Esophagus squamous epithelium (tissue), 5 donors: ENCODE measurements at places on chromosomes 4 and X.

DNA sequence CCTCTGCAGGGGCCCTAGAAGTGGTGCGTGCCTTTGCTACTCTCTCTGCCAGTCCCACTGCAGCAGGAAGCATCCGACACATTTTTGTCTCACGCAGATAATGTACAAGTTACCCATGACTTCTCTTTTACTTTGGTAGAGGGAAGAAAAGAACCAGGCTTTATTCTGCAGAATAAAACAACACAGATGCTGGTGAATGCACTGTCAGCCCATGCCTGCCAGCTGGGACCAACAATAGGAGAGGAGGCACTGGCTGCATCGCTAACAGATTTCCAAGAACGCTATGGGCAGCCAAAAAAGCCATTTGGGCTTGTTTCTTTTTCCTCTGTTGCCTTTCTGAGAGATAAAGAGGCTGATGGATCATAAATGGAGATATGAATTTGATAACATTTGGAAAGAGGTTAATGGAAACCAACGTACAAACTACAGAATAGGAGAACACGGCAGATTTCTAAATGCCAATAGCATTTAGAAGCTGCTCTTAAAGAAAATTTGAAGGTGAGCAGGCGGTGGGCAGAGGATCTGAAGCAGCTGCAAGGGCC, 47.5 kb upstream of the IGFBP7 start:
- DNase-seq: no peak

DNA sequence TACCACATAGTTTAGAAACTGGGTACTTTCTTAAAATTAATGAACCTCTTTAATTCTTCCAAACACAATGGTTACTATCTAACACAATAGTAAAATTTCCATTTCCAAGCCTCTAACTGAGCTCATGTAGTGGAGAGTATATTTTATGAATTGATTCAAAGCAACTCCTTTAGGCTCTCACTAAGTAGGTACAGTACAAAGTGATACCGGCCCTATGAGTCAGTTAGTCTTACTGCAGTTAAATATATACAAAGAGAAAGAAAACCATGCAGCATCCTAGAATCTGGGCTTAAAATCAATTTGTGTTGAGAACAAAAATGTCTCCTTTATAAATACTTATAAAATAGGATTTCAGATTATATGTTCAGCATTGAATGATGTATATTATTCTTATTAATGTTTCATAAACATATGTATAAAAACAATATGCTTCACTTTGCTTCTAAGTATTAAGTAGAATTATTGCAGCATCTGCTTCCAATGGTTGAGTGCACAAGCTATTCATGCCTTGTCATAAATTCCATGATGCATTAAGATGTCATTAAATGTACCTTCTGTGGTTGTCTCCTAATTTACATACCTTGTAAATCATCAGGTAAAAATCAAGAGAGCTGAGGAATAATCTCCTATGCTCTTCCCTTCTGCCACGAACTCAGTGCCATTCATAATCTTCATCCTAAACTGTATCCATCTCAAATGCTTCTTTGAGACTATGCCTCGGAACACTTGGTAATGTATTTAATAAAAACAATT, 1037.8 kb downstream of the STPG2 start:
- DNase-seq: no peak

GRCh38 chrX:148913971-148914370, 413.6 kb downstream of the AFF2 start:
- no peak for DNase-seq

DNA sequence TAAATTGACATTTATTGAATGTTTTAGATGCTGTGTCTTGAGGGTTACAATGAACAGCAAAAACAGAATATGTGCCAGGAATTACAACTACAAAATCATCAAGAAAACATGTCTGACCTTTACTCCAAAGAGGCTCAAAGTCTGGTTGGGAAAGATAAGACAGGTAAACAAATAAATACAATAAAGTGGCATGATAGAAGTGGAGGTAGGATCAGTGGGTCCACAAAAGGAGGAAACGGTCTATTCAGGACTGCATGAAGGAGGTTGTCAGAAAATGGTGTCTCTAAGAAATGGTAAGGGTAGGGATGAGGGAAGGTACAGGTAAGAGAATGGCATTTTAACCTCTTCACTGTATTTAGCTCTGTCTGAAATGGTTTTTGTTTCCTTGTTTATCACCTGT, 3.8 kb downstream of the ARHGEF38 start:
- no peak for DNase-seq

GRCh38 chr4:110344165-110344564, 131.8 kb upstream of the ENPEP start:
- DNase-seq: no peak

DNA sequence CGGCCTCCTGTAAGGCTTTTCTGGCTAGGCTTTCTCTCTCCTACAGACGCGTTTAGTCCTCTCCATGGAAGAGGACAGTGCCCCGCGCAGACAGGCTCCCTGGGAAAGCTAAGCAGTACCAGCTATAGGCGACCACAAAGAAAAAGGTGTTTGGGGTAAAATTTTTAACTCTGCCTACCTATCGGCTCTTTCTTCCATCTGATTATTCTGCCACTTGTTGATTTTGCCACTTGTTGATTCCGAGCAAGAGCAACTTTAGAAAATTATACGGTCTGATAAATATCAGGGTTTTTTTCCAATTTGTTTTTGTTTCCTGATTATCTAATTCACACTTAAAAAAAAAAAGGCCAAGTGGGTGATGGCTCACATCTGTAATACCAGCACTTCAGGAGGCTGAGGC, 1600.5 kb upstream of the TENM3 start:
- DNase-seq: no peak

DNA sequence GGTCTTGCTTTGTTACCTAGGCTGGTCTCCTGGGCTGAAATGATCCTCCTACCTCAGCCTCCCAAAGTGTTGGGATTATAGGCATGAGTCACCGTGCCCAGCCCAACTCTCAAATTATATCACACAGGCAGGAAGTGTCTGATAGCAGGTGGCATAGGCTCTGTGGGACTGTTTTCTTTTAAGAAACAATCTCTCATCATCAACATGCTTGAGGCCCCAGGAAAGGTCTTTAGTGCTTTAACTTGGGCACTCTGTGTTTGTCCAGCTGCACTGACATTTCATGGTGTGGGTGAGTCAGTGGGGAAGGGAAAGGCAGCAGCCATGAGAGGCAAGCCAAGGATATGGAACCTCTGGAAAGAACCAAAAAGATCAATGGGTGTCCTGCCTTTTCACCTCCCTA, 88.1 kb upstream of the TSPAN5 start:
- no peak for DNase-seq

GRCh38 chrX:53114864-53115549, 21.1 kb downstream of the KANTR start:
- DNase-seq: no peak
